Aorta (tissue), 5 donors: ENCODE measurements at places on chromosomes 1 and 21. TPM values are rescaled to one million over a fixed set of nuclear protein-coding genes. Genes with fewer than 3 reads are reported as not detected.

E2F2 gene
- 0.96 TPM for total RNA-seq

- no peak for DNase-seq
Observed at GRCh38 chr1:228163007-228163753, 2.4 kb upstream of the IBA57 start.

DNA sequence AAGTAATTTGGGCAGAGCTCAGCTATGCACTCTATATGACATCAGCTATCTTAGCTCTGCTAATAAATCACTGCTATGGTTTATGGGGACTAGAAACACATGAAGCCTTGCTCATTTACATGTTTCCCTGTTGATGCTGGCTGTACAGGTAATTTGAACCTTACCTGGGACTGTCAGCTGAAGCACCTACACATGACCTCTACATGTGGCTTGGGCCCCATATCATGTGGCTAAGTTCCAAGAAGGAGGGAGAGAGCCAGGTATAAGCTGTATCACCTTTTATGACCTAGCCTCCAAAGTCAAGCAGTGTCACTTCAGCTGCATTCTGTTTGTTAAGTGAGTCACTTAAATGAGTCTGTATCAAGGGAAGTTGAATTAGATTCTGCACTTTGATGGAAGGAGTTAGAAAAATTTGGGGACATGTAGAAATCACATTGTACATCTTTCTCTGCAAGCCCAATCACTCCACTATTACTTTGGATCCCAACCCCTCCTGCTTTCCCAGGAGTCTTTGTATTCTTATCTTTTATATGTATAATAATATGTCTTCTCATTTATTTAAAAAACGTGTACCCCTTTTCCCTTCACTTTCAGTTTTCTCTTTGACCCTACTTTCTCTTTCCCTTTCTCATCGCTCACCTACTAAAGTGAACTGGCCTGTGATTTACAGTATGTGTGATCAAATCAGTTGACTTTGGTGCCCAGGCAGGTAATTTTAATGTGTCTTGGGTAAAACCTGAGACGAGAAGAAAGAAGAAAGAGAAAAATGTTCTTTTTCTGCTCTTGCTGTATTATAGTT, 53.4 kb upstream of the PRKACB start:
- DNase-seq = no peak

CYP4Z1 gene
- 2.2 TPM for total RNA-seq

PLA2G2C gene
- not detected for total RNA-seq

FMO4 gene
- 12.3 TPM for total RNA-seq
